ENCODE measurements at places on chromosomes 1 and 21. TPM values are rescaled to one million over a fixed set of nuclear protein-coding genes. Genes with fewer than 3 reads are reported as not detected.

DNA sequence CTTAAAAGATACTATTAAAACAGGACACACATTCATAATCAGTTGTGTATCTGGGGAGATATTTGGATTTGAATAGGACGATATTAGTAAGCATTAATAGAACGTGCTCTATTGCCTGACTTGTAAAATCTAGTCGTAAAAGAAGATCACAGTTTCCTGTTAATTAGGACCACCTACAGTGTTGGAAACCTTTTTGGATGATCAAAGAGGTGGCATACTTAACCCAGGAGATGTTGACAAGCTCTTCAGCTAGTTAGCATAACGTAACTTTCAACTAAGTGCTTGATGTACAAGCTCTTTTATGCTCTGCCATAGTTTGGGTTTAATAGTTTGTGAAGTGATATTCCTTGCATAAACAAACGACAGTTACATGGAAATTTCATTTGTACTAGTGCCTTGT lies 293.3 kb upstream of the NR5A2 start:
- DNase-seq, result no peak

- DNase-seq, result no peak
Measured at GRCh38 chr1:66397192-66397591, 136.8 kb upstream of the SGIP1 start.

GRCh38 chr1:57835620-57836019 lies 411.8 kb upstream of the DAB1 start:
- no peak for DNase-seq

DNA sequence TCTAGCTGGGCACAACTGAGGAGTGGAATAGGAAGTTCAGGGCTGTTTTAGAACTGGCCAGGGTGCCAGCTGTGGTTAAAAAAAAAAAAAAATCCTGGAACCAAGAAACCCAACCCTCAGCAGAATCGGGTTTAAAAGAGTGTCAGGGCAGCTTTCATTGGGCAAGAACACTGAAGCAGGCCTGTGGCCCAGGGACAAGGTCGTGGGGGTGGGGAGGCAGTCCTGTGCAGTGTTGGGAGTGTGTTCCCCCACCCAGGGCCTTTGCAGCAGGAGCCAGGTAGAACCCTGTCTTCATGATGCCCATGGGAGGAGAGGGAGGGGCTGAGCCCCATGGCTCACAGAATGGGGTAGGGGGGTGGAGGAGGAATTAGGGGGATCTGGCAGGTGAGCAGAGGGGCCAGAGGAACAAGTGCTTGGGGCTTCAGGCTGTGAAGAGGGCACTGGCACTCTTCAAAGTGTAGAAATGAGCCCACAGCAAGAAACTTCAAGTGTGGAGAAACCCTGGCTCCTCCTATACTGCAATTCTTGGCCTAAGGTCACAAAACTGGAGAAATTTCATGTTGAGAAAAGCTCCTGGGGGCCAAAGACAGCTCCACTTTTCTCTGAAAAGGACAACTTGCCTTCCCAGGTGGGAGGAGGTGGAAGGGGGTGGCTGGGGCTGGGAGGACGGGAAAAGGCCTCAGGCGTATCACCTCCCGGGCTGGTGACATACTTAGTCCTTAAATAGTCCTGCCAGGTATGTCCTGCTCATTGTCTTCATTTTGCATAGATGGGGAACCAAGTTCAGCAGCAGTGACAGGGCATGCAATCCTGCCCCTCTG lies 39.3 kb downstream of the KIAA1614 start:
- no peak for DNase-seq

- DNase-seq, result no peak
Measured at GRCh38 chr1:12546771-12547585, 71.0 kb downstream of the DHRS3 start.

DNA sequence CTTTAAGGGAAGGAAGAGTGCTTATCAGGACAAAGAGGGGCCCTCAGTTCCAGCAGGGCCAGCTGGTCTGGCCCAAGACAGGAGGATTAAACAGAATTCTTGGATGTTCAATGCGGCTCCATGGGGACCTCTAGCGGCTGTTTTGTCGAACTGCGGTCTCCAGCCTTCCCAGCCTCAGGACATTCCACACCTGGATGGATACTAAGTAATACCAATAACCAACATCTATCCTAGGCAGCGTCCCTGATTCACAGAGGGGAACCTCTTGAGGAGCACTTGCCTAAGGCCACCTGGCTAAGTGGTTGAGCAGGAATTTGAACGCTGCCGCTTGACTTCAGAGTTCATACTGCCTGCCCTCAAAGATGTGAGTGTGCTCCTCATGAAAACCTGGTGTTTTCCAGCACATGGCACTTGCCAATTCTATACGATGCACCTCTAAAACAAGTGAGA lies 15.5 kb upstream of the CD247 start:
- DNase-seq, result peak; percentile 78

DNA sequence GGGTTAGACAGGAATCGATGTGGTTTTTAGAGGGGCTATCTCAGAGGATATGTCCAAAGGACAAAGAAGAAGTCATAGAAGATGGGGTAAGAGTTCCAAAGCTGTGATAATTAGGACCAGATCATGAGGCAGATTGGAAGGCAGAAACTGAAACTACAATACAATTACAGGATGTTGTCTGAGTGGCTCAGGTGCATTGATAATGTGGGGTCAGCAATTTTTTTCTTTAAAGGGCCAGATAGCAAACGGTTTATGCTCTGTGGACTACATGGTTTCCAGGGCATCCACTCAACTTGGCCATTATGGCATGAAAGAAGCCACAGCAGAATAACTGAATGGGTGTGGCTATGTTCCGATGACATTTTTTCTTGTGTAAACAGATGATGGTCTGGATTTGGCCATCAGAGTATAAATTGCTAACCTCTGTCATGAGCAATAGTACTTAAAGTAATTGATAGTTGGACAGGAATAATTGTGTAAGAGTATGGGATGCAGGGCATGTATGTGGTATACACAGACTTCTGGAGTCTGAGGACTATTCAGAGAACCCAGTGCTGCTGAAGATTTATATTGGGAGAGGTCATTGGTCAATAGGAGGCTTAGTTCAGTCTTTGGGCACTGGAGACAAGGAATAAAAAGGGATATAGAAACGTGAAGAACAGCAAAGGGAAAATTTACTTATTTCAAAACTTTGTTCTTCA lies 198.4 kb upstream of the ADGRL4 start:
- DNase-seq, result no peak

DNA sequence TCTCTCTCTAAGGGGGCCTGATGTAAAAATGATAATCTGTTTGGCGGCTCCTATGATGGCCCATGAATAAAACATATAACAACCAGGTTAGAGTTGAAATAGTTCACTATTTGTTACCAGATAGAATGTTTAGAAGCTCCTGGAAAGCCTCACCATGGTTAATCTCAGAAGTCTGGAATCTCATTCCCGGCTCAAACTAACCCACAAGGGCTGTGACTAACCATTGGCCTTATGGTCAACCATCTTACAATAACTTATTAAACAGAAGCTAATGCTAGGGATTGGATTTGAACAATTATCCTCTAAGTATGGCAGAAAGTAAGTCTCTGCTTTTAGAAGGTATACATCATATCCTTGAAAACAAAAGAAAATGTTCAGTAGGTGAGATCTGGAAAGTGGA lies 134.1 kb upstream of the ADGRL2 start:
- DNase-seq, result no peak

GRCh38 chr1:27993241-27993640 lies 33.5 kb downstream of the XKR8 start:
- no peak for DNase-seq

- DNase-seq, result no peak
Measured at GRCh38 chr1:186429017-186429416, 31.9 kb downstream of the PDC start.

DNA sequence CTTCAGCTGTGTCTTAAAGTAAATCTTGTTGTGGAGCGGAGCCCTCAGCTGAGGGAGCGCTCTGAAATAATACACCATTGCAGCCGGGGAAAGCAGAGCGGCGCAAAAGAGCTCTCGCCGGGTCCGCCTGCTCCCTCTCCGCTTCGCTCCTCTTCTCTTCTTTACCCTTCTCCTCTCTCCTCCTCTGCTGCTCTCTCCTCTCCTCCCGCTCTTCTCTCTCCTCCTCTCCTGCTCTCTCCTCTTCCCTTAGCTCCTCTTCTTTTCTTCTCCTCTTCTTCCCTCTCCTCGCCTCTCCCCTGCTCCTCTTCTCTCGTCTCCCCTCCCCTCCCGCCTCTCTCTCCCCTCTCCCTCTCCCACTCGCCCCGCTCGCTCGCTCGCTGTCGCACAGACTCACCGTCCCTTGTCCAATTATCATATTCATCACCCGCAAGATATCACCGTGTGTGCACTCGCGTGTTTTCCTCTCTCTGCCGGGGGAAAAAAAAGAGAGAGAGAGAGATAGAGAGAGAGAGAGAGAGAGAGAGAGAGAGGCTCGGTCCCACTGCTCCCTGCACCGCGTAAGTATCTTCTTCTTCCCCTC lies at the start of gene PROX1:
TSS of gene PROX1 (plus strand) at position 47 of the 580 bp plus-strand sequence. CDS start 8,563 bp downstream, outside the sequence.
- DNase-seq, result peak; percentile 65

DNA sequence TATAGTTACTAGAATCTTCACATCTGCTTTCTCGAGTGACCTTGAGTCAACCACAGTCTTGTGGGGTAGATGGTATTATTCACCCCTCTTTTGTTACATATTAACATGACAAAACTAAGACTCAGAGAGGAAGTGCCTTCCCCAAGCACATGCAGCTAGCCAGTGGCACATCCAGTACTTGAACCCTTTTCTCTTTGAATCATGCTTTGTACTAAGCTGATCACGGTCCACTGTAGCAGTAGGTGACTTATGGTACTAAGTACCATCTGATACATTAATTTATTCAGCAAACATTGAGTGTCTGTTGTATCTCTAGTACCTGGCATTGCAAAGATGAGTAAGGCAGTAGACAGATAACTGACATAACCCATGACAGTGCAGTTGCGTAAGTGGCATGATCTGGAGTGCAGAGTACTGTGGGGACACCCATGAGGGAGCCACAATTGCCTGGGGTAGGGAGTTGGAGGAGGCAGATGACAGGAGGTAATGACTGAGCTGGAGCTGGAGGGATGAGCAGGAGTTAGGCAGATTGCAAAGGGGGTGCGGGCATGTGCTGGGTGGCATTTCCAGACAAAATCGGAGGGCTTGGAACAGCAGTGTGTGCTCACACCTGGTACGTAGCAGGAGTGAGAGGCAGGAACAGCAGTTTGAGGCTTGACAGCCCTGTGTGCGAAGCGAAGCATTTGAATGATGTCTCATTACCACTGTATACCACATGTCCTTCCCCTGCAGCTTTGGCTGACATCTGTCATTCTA lies 29.8 kb downstream of the UCK2 start:
- DNase-seq, result no peak

DNA sequence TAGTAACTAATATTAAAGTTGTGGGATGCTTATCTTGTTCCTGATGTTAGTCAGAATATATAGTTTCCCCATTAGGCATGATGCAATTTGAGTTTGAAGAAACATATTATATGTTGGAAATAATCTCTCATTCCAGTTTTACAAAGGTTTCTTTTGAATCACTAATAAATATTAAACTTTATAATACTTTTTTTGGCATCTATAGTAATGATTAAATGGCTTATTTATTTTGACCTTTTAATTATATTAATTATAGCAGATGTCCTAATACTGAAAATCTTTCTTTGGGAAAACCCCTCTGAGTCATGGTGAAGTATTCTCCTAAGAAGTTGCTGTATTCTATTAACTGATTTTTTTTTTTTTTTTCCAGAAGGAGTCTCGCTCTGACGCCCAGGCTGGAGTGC lies 28.5 kb upstream of the PTGS2 start:
- no peak for DNase-seq

DNA sequence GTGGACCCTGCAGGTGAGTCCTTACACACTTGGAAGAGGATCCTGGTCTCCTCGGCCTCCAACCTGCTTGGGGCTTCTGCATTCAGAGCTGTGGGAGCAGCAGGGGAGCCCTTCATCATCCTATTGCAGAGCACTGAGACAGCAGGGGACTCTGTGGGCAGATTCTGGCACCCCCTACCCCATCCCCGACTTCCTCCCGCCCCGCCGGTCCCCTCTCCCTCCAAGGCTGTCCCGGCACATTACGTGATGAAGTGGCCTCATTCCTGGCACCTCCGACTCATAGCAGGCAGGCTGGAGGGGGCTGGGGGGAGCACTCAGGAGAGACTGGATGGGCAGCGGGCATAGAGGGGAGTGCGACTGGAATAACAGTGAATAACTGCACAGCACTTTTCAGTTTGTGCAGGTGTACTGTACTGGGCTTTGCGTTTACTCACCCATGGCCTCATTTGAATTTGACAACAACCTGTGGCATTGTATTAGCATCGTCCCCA lies 394.1 kb downstream of the MATN1 start:
- DNase-seq, result no peak

DNA sequence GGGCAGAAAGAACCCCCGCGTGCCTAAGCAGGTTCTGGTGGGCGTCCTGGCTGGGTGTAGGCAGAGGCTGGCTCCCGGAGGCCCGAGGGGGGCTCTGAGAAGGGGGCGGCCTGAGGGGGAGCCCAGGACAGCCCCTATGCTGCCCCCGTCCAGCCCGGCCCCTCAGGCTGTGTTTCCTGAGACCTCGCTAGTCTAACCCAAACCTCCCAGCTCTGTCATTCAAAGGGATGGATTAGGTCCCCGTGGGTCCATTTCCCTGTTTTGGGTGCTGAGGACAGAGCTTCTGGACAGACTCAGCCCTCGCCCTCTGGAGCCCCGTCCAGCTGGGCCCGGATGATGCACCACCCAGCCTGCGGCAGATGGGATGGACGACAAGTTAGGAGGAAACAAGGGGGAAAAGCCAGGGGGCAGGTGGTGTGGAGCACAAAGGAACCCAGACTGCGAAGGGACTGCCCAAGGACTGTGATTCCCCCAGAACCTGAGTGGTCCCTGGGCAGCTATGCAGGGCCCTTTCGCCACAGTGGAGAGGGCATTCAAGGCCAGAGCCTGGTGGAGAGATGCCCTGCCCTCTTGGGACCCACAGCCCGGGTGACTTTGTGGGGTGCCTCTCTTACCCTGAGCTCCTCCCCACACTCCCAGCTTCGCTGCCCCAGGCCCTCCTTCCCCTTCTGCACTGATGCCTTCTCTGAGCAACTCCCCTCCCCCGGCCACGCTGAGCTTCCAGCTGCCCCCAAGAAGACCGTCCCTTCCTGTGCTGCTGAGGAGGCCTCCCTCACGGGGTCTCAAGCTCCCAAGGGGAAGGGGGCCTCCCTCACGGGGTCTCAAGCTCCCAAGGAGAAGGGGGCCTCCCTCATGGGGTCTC lies 2.8 kb downstream of the HES4 start:
- peak; percentile 65 for DNase-seq

- no peak for DNase-seq
Measured at GRCh38 chr1:68590473-68590872, 93.6 kb upstream of the DEPDC1 start.

Gene USP33
- 84.0 TPM for total RNA-seq

Gene KCNAB2
- total RNA-seq, result 20.4 TPM

Gene STK40
- 52.9 TPM for total RNA-seq

Gene LCE1A
- total RNA-seq, result not detected

Gene BEST4
- total RNA-seq, result 0.88 TPM

Gene F13B
- not detected for total RNA-seq

Gene RRP1B
- total RNA-seq, result 41.2 TPM

Gene FMO5
- total RNA-seq, result 0.25 TPM

Gene FALEC
- total RNA-seq, result not detected

Gene ARF1
- total RNA-seq, result 222 TPM

Gene KRTAP10-7
- not detected for total RNA-seq

Gene PTGFR
- not detected for total RNA-seq
